ENCODE measurements at places on chromosomes 7 and 10. TPM values are rescaled to one million over a fixed set of nuclear protein-coding genes. Genes with fewer than 3 reads are reported as not detected.

DNA sequence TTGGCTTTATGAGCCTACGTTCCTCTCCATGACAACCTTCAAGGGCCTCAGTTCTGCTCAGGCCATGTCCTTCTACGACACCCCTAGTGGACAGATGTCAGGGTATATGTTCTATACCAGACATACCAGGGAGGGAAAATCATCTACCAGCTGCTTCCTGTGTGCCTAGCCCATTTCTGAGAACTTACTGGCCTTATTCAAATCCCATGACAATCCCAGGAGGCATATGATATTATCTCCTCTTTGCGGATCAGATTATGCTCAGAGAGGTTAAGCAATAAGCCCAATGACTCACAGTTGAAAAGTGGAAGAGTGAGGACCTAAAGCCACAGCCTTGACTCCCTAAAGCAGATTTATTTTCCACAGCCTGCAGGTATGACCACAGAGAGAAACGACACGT, 139.3 kb downstream of the GLI3 start:
- DNase-seq: peak; percentile 52

DNA sequence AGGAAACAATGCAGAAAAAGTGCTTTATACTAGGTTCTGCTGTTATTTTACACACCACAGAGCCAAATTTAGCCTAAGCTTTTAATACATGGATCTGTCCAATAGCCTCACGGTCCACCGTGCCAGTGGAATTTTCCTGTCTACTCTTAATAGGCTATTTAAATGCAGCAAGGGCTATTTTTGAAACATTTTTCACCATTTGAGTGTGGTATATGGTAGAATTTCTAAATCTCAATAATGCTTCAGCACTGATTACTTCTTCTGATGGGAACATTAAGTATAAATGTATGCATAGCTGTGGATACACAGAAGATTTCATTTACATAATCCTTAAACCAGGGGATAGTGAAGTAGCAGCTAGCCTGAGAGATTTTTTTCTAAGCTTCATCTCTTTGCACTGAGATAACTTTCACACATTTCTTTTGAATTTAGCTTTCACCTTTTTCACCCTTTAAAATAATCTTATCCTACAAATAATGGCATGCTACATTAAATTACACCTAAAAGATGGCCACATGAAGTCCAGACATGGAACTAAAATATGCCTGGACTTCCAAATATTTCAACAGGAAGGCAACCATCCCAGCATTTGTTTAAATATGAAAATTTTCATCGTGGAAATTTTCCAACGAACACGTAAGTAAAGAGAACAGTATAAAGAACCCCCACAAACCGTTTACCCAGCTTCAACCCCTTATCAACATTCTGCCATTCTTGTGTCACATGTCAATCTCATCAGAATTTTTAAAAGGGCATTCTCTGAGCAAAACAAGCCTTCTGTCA, 45.4 kb downstream of the AMPH start:
- DNase-seq: no peak

Gene TBL2
- polyA plus RNA-seq: 25.6 TPM

DNA sequence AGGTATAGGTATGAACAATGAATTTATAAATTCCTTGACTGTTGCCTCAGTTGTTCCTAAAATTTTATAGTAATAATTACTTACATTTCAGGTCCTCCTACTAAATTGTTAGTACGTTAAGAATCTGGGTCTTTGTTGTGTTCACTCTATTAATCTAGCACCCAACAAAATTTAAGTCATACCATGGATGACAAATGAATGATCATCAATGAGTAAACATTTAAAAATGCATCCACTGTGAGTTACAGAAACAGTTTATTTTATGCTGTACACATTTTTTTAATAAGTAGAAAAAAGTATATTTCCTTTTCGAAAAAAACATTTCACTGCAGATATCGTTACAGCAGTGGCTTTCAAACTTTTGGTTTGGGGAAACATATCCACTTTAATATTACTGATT, 265.2 kb downstream of the PCLO start:
- DNase-seq: no peak

DNA sequence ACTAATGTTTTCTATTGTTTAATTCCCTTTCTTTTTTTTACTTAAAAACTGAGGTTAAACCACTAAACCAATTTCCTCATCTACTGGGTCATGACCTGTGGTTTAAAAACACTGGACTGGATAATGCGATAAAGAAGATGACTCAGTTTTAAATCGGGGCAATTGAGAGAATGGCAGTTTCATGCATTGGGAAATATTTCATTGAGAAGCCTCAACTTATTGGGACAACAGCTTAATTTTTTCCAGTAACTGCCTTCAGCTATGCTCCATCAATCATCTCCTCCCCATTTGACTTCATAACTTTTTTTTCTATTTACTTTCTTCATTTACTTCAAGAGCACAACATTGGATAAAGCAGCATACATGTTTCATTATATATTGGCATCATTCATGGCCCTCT, 61.8 kb upstream of the MET start:
- no peak for DNase-seq

- no peak for DNase-seq
These were observed 391.1 kb upstream of the MGMT start for GRCh38 chr10:129075927-129076326.

GRCh38 chr10:95289003-95289920, 1.5 kb downstream of the PDLIM1 start:
- DNase-seq: no peak

Gene C10orf67
- polyA plus RNA-seq: 0.17 TPM

Gene PPP1R17
- polyA plus RNA-seq: not detected

- no peak for DNase-seq
These were observed 64.9 kb downstream of the LCOR start for GRCh38 chr10:96896884-96897589.

- no peak for DNase-seq
These were observed 906.8 kb downstream of the CNTNAP2 start for GRCh38 chr7:147023440-147023839.

Gene FKBP6
- polyA plus RNA-seq: 0.13 TPM

Gene CYP3A4
- 0.32 TPM for polyA plus RNA-seq

- DNase-seq: no peak
These were observed 12.7 kb upstream of the TMEM273 start for GRCh38 chr10:49200854-49201253.

Gene CFTR
- polyA plus RNA-seq: 1.1 TPM

- peak; percentile 34 for DNase-seq
These were observed 30.9 kb downstream of the MAD1L1 start for GRCh38 chr7:2201686-2202360.

Gene OR6V1
- polyA plus RNA-seq: not detected

GRCh38 chr7:102978284-102978683, 65.5 kb downstream of the LRRC17 start:
- DNase-seq: no peak

- no peak for DNase-seq
These were observed 99.4 kb upstream of the CREB5 start for GRCh38 chr7:28312948-28313347.

Gene IL15RA
- polyA plus RNA-seq: 3.3 TPM

GRCh38 chr10:5958675-5959074, 18.7 kb downstream of the IL15RA start:
- no peak for DNase-seq

GRCh38 chr10:103800789-103801540, 54.4 kb downstream of the SH3PXD2A start:
- DNase-seq: no peak

Gene AMPH
- 10.7 TPM for polyA plus RNA-seq

Gene HHEX
- 8.9 TPM for polyA plus RNA-seq

Gene RELN
- polyA plus RNA-seq: 8.6 TPM

Gene MNX1
- not detected for polyA plus RNA-seq

Gene ZC3HAV1
- polyA plus RNA-seq: 14.8 TPM

GRCh38 chr10:111479966-111480365, 403.1 kb downstream of the ADRA2A start:
- no peak for DNase-seq

DNA sequence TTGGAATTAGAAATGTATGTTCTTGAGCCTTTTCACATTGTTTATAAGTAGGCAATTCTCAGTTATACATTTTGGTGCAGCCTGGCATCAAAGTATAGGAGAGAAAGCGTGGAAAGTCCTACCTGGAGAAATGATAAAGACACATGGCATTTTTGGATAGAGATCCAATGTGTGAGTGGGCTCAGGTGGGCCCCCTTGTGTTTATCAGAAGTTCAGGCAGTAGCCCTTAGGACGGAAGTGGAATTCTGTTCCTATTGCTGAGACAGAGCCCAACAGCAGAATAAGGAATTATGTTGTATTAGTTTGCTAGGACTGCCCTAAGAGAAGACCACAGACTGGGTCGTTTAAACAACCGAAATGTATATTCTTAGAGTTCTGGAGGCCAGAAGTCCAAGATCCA, 85.2 kb upstream of the AMPH start:
- no peak for DNase-seq
